ENCODE measurements at places on chromosomes 13 and 19.

- no peak for DNase-seq
These were observed 16.8 kb downstream of the ELL start for GRCh38 chr19:18504886-18505610.

DNA sequence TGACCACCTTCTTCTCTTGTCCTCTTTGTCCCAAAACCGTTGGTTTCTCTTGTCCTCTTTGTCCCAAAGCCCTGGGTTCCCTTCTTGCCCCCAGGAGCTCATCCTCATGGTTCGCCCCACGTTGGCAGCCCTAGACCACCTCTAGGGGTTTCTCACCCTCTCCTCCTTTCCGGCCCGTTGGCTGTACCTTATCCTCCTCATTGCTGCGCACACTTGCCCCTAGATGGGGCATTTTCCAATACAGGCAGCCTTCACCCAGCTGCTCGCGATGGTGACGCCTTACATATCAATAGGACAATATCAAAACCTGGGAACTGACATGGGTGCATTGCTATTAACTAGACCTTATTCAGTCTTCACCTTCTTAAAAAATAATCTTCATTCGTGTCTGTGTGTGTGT is 86.5 kb downstream of the IPO5 start:
- no peak for DNase-seq

GRCh38 chr19:2770055-2771013 is 12.7 kb downstream of the SGTA start:
- DNase-seq: no peak

GRCh38 chr13:95002126-95002525 is 289.8 kb upstream of the SOX21 start:
- DNase-seq: no peak

DNA sequence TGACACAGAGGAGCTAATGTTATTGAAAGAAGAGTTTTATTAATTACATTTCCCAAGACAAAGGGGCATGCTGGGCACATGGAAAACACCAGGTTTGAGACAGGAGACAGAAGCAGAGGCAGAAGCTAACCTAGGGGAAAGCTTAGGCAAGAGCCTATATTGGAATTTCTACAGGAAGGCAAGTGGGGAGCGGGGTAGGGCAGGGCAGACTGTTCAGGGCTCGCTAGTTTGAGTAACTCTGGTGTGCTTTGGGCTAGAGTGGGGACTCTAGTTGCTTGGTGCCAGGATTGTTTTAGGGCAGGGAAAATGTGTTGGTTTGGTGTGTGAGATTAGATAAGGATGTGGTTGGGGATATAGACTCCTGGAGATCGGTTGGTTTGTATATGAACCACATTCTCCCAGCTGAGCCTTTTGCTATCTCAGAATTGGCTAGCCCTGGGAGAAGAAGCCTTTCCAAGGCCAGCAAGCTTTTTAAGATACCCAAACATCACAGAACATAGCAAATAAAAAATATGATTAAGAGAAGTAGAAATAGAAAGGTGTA is 8.4 kb upstream of the UFM1 start:
- no peak for DNase-seq

- DNase-seq: no peak
These were observed 43.2 kb downstream of the FLT3 start for GRCh38 chr13:28056970-28057712.

DNA sequence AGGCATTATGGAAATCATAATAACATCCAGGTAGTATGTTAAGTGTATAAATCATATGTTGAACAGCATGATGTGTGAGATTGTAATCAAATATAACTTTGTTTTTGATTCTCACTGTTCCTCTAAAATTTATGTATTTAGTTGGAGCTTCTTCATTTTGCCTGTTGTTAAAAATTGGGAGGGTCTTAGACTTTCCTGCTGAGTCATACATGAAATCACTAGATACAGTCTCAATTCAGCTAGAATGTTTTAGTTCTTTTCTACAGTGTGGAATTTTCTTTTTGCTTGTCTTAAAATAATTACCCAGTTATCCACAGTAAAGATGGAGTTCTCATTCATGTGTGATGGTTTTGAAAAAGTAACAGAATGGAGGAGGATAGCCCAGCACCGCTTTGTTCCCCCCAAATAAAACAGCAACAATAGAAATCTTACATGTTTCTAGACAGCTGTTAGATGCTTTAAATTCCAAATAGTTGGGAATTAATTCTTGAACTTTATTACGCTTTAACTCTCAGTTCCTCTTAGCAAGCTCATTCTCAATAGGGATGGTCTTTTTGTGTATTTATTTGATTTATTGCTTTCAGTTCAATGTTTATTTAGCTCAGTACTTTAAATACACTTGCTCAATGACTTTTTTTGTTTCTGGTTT is 109.5 kb downstream of the PDS5B start:
- no peak for DNase-seq

GRCh38 chr13:73693215-73693614 is 441.0 kb downstream of the KLF12 start:
- DNase-seq: no peak

GRCh38 chr13:73074014-73074413 is 15.2 kb downstream of the KLF5 start:
- no peak for DNase-seq

DNA sequence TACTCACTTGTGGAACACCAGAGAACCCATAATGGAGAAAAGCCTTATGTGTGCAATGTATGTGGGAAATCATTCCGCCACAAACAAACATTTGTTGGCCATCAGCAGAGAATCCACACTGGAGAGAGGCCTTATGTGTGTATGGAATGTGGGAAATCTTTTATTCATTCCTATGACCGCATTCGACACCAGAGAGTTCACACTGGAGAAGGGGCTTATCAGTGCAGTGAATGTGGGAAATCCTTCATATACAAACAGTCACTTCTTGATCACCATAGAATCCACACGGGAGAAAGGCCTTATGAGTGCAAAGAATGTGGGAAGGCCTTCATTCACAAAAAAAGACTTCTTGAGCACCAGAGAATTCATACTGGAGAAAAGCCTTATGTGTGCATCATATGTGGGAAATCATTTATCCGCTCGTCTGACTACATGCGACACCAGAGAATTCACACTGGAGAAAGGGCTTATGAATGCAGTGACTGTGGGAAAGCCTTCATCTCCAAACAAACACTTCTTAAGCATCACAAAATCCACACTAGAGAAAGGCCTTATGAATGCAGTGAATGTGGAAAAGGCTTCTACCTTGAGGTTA is 10.9 kb downstream of the ZNF549 start:
- no peak for DNase-seq

GRCh38 chr13:113051641-113052040 is 54.0 kb upstream of the F7 start:
- DNase-seq: no peak

GRCh38 chr19:46080561-46080960 is 39.8 kb upstream of the IGFL4 start:
- DNase-seq: no peak

- no peak for DNase-seq
These were observed 8.4 kb downstream of the DACH1 start for GRCh38 chr13:71858647-71859046.

DNA sequence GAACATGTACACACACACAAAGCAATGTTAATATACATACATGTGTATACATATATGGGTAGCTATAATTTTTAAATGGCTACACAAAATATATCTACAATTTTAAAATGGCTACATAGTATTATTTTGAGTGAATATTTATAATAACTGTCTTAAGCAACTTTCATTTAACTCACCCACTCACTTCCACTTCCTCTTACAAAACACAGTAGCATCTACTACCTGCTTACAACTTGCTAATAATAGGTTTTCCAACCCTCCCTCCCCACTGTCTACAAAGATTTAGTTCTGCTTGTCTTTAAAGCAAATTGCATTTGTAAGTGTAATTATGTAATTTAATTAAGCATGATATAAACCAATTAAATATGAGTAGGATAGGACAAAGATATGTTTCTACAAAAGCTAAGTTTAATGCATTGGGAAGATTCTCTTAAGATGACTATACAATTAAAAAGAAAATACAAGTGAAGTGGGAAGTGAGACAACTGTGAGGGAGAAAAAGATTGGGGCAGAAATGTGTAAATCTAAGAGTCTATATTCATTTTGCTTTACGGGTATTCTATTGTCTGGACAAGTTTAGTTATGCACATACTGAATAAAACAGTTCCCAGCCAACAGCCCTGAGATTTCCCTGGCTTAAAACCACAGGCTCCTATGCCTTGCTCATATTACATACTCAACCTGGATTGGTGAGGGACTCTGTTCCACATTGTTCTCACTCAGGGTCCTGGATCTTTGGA is 583.1 kb downstream of the EFNB2 start:
- no peak for DNase-seq

GRCh38 chr13:35225582-35225981 is 250.9 kb downstream of the MAB21L1 start:
- no peak for DNase-seq

GRCh38 chr19:37953171-37953917 is 46.3 kb downstream of the SIPA1L3 start:
- DNase-seq: no peak

- no peak for DNase-seq
These were observed 246.3 kb upstream of the TSHZ3 start for GRCh38 chr19:31595521-31595920.

- no peak for DNase-seq
These were observed 180.0 kb downstream of the LHFPL6 start for GRCh38 chr13:39422845-39423565.

DNA sequence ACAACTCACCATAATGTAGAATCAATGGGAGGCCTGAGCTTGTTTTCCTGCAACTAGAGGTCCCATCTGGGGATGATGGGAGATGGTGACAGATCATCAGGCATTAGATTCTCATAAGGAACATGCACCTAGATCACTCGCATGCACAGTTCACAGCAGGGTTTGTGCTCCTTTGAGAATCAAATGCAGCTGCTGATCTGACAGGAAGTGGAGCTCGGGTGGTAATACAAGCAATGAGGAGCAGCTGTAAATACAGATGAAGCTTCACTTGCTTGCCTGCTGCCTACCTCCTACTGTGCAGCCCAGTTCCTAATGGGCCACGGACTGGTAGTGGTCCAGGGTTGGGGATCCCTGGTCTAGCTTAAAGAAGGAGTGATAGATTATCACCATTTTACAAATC is 33.0 kb downstream of the KPNA3 start:
- no peak for DNase-seq

GRCh38 chr13:67299072-67299635 is 69.0 kb upstream of the PCDH9 start:
- no peak for DNase-seq

- DNase-seq: no peak
These were observed 73.3 kb upstream of the ATXN8OS start for GRCh38 chr13:70034286-70034685.

GRCh38 chr13:71408416-71408815 is 458.6 kb downstream of the DACH1 start:
- DNase-seq: no peak

GRCh38 chr13:101499406-101499805 is 46.9 kb downstream of the ITGBL1 start:
- DNase-seq: no peak

GRCh38 chr13:55439450-55439849 is 1701.3 kb upstream of the PRR20A start:
- DNase-seq: no peak

DNA sequence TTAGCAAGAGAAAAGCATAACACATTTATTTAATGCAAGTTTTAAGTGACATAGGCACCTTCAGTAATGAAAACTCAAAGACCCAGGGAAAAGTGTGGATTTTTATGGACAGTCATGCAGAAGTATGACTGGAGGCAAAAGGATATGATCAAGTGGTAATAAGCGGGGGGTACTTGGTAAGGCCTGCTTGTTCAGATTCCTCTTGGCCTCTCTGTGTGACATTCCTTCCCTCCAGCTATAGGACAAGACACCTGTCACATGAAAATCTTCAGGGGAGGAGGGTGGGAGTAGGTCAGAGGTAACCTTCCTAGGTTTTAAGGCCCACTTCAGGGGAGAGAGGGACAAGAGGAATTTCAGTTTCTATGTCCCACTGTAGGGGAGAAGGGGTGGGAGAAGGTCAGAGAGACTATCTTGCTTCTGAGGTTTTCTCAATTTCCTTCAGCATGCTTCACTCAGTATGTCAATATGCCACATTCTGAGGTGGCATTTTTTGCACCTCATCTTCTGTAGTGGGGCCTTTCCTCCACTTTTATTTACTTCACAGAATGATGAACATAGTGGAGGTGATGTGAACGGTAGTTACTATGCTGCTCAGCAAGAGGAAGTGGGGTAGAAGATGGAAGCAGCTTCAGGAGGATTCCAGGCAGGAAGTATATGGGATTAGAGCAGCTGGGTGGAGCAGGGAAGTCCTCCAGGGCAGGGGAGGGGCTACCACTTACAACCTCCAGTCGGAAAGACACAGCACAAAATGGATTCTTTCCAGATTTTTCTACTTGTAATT is 73.2 kb upstream of the RFC3 start:
- DNase-seq: no peak

DNA sequence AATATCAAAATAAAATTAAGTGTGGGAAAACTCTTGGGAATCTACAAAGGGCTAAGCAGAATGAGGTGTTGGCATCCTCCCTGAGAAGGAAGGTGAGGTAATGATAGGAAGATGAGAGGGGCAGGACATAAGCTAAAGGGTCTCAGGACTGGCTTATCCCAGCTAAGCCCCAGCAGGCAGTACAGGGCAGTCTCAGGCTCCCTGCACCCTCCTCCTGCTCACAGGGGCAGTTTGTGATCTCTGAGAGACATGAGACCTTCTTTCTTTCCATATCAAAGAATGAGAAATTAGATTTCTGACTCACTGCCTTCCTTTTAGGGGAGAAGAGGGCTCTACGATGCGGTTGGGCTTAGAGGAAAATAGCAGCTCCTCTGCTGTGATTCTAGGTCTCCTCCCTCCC is 571.0 kb downstream of the IRS2 start:
- DNase-seq: no peak

GRCh38 chr19:6739390-6739882 is at the start of gene TRIP10:
TRIP10 (plus strand) TSS chr19:6739680; CDS start chr19:6739762, 82 bp downstream.
- no peak for DNase-seq

DNA sequence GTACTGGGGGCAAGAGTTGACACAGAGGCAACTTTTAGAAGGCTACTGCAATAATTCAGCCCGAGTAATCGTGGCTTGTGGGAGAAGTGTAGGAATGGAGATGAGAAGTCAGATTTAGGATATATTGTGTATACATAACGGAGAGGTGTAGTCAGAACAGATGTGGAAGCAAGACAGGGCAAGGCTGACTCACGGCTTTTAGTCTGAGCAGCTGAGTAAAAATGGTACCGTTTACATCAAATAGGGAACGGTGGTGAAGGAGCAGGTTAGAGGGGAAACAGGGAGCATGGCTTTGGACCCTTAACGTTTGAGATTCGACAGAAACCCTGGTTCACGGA is 796 bp upstream of the LSM14A start:
- no peak for DNase-seq

- DNase-seq: no peak
These were observed 941 bp downstream of the ZNF160 start for GRCh38 chr19:53102206-53102755.

- DNase-seq: no peak
These were observed 148.0 kb downstream of the SIPA1L3 start for GRCh38 chr19:38055010-38055409.

DNA sequence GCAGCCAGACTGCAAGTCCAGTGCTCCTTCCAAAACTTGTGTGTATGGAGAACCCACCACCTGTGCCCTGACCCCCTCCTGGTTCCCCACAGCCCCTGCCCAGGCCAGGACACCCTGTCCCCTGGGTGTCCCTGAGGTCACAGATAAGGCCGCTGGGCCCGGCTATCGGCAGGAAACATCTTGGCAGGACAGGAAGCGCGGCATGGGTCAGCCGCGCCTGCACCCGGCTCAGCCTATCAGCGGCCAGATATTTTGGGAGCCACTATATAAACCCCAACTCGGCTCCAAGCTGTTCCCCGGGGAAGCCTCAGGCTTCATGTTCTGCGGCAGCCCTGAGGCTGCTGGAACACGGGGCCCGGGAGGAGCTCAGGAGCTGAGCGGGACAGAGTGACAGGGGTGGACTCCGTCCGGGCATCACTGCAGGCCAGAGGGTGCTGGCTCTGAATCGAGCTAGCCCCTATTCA is 60.8 kb downstream of the AP1M1 start:
- DNase-seq: no peak

Data from omental fat pad (tissue), 4 donors.